Mucosa of descending colon (tissue), 3 donors: ENCODE measurements at places on chromosomes 2 and 18.

DNA sequence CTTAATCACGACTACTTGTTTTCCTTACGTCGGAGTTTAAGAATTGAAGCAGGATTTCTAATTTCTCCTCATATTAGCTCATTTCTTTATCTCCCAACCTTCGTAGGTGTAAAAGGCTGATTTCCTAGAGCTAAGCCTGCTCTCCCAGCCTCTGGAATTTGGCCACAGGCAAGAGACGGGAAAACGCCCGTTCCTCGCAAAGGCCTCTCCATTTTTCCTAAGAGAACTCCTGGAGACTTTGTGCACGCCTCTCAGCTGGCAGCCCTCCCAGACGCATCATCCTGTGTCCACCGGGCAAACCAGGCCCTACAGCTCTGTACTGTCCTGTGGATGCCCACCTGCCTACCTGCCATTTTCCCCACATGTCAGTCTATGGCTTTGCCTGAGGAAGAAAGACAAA lies 106.3 kb downstream of the FTCDNL1 start:
- no peak for DNase-seq

DNA sequence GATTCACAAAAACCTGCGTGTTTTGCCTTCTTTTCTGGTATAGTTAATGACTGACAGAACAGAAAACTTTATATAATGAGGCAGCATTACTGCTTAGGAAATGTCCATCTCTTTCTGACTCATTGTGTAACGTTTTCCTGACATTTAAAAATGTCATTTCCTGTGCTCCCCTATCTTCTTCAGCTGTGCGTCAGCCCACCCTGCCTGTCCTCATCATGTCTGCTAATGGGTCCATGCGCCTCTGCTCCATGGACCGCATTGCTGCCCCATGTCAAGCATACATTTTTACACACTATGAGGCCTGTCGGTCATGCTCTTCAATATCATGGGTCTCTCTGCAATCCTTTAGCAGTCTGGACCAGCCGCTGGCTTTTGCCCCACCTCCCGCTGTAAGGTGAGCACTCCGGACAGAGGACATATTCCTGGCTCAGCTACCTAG lies 234.3 kb downstream of the CDCA7 start:
- no peak for DNase-seq

DNA sequence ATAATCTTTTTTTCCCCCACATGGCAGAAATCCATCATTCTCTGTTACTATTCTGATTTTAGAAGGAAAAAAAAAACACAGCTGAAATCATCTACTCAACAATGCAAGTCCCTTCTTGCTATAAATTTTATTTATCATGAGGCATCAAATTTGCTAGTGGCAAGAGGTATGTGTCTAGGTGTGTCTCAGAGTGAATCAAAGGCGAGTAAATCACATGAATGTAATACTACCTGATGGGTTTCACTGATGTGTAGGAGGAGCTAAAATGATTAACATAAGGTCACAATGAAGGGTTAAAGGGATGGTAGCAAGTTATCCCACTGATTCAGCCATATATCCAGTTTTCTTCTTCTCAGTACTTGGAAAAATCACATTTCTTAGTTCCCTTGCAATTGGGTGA lies 24.5 kb upstream of the PELI1 start:
- no peak for DNase-seq

- DNase-seq, result no peak
Observed at GRCh38 chr2:160085662-160086061, 23.2 kb upstream of the PLA2R1 start.

- peak; percentile 67 for DNase-seq
Observed at GRCh38 chr2:241882091-241882625, 12.6 kb downstream of the RTP5 start.

GRCh38 chr2:224349396-224349795 lies 52.5 kb downstream of the FAM124B start:
- no peak for DNase-seq

- no peak for DNase-seq
Observed at GRCh38 chr2:231256494-231256893, 58.1 kb downstream of the ARMC9 start.

DNA sequence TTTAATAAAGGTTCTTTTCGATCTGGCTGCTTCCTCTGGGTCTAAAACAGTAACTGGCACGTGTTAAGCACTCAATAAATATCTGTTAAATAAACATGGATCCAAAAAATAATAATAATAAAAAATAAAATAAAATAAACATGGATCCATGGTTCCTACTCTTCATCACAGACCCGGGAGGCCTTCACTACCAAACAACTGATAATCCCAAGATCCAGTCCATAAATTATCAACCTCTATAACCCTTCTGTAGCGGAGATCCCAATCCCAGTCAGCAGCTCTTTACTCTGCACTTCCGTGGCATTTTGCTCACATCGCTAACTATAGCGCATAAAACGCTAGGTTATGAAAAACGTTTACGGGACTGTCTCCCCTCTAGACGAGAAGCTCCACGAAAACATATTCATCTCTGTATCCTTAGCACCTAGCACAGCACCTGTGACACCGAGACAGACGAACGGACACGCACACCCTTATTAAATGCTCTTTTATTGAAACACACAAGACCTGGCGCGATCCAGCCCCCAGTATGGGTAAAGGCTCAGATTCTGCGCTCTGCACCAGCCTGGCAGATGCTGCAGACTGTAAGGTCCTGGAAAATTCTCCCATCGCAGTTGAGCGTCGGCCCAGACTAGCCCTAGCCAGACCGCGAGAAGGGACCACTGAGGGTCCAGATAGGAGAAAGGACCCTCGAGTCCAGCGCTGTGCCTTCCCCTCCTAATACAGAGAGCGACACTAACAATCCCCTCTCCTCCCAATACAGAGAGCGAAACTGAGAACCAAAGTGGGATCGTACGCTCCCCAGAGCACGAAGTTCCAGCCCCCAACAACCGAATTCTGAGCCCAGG lies 770 bp downstream of the NBAS start:
- peak; percentile 35 for DNase-seq

GRCh38 chr2:149064365-149064841 lies 25.9 kb downstream of the LYPD6B start:
- DNase-seq, result no peak

DNA sequence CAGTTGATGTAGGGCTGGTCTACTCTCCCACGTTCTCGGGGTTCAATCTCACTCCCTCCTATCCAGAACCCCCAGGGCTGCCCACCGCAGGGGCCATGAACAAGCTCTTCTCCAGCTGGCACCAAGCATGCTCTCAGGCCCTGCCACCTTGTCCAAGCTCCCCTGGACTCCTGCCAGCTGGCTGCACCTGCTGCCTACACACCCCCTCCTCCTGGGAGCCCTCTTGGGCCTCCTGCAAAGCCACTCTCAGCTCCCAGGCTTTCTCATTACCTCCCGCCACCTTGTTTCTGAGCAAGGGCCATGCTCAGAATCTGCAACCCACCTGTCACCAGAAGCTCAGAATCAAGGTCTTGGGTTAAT lies 56.0 kb downstream of the HDAC4 start:
- DNase-seq, result peak; percentile 49

- no peak for DNase-seq
Observed at GRCh38 chr18:22594155-22594690, 176.5 kb upstream of the CTAGE1 start.

GRCh38 chr2:25592766-25593292 lies 80.5 kb downstream of the DTNB start:
- DNase-seq, result no peak

DNA sequence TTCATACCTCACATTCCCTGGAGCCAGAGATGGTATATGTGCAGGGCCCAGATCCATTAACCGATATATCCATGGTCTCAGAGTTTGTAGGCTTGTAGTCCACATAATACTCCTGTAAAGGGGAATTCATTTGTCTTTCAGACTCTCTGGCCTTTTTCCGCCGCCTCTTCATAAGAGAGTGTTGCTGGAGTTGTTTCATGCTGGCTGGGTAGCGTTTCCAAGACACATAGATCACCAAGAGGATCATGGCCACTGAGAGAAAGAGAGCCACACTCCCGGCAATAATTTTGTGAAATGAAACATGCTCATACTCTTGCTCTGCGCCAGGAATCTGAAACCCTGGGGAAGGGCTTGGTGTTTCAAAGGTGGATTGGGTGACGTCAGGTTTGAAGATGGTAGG lies 3.9 kb downstream of the LRRTM4 start:
- no peak for DNase-seq

- no peak for DNase-seq
Observed at GRCh38 chr2:237564526-237565131, 1.7 kb upstream of the PRLH start.

- peak; percentile 51 for DNase-seq
Observed at GRCh38 chr2:38274286-38275276, 102.5 kb downstream of the ATL2 start.

- no peak for DNase-seq
Observed at GRCh38 chr2:147173189-147173581, 671.6 kb upstream of the ACVR2A start.

DNA sequence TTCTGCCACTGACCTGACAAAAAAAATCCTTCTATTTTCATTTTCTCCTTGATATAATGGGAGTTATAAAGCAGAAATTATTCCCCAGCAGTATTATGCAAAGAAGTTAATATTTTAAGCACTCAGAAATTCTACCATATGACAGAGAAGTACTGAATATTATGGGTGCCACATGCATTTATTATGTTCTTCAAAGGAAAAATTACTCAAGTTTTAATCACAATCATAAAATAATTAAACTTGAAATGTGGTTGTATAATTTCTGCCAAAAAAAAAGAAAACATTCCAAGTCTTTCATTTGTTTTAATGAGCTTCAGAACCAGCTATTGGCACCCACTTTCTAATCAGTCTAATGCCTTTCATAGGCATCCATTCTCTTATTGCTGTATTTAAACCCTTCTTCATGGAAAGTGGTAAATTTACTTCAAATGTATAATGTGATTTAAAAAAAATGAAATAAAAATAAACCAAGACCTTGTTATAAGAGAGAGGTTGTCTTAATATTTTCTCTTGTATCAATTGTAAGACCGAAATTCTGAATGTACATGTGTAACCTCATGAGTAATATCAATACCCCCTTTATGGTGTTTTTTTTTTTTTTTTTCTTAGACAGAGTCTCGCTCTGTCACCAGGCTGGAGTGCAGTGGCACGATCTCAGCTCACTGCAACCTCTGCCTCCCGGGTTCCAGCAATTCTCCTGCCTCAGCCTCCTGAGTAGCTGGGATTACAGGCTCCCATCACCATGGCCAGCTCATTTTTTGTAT lies 302.3 kb downstream of the IRS1 start:
- no peak for DNase-seq

- no peak for DNase-seq
Observed at GRCh38 chr2:29447513-29447912, 332.3 kb downstream of the CLIP4 start.

- no peak for DNase-seq
Observed at GRCh38 chr2:239802185-239802649, 222.9 kb downstream of the NDUFA10 start.

- DNase-seq, result no peak
Observed at GRCh38 chr18:38602341-38602740, 1036.7 kb upstream of the CELF4 start.

DNA sequence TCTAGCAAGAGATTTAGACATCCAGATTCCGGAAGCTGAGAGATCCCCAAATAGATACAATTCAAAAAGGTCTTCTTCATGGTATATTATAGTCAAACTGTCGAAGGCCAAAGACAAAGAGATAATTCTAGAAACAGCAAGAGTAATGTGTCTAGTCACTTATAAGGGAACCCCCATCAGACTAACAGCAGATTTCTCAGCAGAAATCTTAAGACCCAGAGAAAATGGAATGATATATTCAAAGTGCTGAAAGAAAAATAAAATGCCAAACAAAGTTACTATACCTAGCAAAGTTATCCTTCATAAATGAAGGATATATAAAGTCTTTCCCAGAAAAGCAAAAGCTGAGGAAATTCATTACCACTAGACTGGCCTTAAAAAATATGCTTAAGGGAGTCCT lies 36.1 kb upstream of the PAX3 start:
- no peak for DNase-seq

GRCh38 chr2:108492364-108492763 lies 41.9 kb upstream of the LIMS1 start:
- DNase-seq, result no peak

GRCh38 chr2:233938676-233939370 lies 21.6 kb downstream of the TRPM8 start:
- no peak for DNase-seq

GRCh38 chr2:60091894-60092293 lies 461.6 kb downstream of the BCL11A start:
- DNase-seq, result peak; percentile 98

GRCh38 chr2:235746257-235746934 lies 252.6 kb downstream of the AGAP1 start:
- no peak for DNase-seq
